ENCODE measurements at places on chromosomes 2 and 18.

GRCh38 chr2:107530046-107530445 lies 296.6 kb upstream of the RGPD4 start:
- DNase-seq: no peak

DNA sequence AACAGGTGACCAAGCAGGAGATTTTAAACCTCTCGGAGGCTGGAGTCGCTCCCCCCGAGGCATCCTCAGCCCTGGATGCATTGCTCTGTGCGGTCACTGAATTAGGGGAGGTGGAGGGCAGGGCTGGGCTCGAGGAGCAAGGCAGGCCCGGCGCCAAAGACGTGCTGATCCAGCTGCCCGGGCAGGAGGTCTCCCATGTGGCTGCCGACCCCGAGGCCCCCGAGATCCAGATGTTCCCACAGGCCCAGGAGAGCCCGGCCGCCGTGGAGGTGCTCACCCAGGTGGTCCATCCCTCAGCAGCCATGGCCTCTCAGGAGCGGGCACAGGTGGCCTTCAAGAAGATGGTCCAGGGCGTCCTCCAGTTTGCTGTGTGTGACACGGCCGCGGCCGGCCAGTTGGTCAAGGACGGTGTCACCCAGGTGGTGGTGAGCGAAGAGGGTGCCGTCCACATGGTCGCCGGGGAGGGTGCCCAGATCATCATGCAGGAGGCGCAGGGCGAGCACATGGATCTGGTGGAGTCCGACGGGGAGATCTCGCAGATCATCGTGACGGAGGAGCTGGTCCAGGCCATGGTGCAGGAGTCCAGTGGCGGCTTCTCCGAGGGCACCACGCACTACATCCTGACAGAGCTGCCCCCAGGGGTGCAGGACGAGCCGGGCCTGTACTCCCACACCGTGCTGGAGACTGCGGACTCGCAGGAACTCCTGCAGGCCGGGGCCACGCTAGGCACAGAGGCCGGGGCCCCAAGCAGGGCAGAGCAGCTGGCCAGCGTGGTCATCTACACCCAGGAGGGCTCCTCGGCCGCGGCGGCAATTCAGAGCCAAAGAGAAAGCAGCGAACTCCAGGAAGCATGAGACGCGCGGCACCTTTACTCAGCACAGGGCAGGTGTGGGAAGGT lies 145.1 kb downstream of the PTGR3 start:
- DNase-seq: no peak

GRCh38 chr2:239936838-239937581 lies 88.1 kb downstream of the NDUFA10 start:
- DNase-seq: no peak

- DNase-seq: no peak
Measured at GRCh38 chr2:200587007-200587616, 1.3 kb downstream of the AOX1 start.

DNA sequence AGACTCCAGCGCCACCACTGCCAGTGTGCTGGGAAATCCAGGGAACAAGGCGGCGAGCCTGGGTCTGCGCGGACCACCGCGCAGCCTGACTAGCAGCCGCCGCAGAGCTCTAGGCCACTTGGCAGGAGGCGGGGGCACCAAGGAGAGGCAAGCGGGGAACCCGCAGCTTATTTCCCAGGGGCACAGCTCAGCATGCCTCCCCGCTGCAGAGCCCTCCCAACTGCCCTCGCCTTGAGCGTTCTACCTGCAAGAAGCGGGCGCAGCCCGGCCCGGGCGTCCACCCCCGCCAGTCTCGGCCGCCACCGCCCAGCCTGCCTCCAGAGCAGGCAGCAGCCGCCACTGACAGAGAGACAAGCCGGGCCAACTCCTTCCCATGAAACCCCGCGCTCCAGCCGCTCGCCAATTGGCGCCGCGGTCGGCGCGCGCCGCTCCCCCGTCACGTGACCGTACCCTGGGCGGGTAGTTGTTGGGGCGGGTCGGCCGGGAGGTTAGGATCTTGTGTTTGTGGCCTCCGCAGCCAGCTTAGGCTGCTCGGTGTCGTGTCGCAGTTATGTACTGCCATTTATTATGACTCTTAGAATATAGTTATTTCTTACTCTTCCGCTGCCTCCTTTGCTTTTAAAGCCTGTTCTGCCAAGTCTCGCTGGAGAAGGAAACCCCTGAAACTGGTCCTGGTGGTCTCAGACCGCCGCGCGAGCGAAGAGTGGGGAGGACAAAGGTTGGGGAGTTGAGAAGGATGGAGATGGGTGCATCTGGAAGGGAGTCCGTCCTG lies at the start of gene LNPK:
TSS of gene LNPK (minus strand) at position 352 of the 772 bp plus-strand sequence. CDS start 6,683 bp downstream, outside the sequence.
- DNase-seq: peak; percentile 96

GRCh38 chr2:18423636-18424035 lies 136.8 kb downstream of the RDH14 start:
- no peak for DNase-seq

DNA sequence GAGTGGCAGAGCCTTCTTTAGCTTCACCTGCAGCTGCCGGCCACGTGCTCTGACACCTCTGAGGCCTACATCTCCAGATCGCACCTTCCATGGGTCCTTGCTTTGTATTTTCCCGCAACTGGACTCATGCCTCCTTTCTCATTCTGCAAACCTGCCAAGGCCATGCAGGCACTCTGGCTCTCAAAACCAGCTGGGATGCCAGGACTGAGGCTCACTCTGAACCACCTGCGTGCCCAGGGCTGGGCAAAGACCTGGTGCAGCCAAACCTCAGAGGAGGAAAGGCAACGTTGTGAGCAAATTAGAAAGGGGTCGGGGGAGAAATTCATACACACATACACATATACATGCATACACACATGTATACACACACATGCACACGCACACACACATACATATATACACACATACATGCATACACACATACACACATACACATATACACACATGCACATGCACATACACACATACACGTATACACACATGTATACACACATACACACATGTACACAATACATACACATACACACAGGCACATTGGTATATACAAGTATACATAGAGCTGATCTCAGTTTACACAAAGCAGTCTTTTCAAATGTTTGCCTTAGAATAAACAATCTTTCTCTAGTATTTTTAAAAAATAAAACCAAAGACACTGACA lies 125.2 kb downstream of the RTP5 start:
- DNase-seq: no peak

GRCh38 chr2:101297383-101297782 lies 11.1 kb downstream of the RNF149 start:
- DNase-seq: no peak

GRCh38 chr2:34892256-34892655 lies 1293.2 kb upstream of the FAM98A start:
- no peak for DNase-seq

- DNase-seq: no peak
Measured at GRCh38 chr18:79071503-79072210, 2.5 kb downstream of the ATP9B start.

GRCh38 chr18:26383454-26384270 lies 157.4 kb downstream of the TAF4B start:
- no peak for DNase-seq

DNA sequence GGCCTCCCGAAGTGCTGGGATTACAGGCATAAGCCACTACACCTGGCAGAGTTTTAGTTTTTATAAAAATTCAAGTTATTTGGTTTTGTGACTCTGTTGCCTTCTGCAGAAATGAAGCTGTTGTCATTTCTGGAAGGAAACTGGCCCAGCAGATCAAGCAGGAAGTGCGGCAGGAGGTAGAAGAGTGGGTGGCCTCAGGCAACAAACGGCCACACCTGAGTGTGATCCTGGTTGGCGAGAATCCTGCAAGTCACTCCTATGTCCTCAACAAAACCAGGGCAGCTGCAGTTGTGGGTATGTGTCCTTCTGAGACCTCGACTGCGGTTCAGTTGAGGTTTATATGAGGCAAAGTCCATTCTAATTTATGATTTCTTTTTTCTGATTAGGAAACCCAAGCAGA lies 7.2 kb downstream of the MTHFD2 start:
- no peak for DNase-seq

DNA sequence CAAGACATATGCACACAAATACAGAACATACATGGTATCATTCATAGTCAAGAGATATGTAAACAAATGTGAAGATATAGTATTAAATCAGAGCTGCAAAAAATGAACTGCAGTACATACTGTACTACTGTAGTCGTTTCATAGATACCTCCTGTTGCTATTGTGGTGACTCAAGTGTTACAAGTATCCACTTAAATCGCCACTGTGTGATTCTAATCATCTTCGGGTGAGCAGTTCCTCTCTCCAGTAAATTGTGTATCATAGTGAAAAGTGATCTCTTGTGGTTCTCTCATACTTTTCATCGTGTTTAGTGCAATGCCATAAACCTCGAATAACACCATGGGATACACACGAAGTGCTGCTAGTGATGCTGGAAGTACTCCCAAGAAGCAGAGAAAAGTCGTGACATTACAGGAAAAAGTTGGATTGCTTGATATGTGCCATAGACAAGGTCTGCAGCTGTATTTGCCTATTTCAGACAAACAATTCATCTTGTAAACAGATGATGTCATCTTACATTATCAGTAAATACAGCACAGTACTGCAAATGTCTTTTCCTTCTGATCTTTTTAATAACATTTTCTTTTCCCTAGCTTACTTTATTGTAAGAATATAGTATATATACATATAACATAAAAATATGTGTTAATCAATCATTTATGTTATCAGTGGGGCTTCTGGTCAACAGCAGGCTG lies 222.2 kb downstream of the BCL11A start:
- DNase-seq: no peak

GRCh38 chr18:26133652-26134051 lies at the start of gene PSMA8:
PSMA8 (plus strand) TSS chr18:26133869; CDS start chr18:26133966, 97 bp downstream.
- peak; percentile 54 for DNase-seq

DNA sequence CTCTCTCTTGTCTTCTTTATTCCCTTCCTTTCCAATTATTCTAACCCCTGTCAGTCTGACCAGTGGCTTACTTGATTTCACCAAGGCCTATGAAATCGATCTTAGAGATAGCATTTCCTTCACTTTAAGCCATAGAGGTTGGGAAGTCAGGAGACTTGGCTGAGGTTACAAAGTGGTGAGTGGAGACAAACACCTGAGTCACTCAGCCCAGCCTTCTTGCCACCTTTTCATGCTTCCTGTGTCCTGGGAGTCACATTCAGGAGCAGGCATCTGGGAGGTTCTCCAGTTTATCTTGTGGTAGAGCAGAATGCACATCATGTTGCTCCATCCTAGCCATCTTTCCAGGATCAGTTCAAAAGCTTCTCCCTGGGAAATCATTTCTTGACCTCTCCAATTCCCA lies 59.1 kb downstream of the VSNL1 start:
- no peak for DNase-seq

DNA sequence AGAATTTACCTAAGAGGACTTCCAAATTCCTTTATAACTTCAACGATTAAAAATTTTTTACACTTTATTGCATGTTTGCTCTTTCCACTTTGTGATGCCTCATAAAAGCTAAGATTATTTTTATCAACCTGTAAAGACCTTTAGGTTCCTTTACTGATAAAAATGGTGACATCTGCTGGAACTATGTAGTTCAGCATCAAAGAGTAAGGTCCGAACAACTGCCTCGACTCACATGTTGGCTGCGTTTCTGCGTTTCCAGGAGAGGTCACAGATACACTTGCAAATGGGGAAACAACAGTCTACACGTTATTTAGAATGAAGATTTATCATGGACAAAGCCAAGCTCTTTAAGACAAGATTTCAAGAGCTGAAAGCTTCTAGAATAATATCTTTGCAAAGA lies 18.8 kb upstream of the TMX3 start:
- DNase-seq: no peak

- DNase-seq: peak; percentile 58
Measured at GRCh38 chr2:129757915-129758783, 221.3 kb upstream of the RAB6C start.

- no peak for DNase-seq
Measured at GRCh38 chr18:80006724-80007123, 18.4 kb upstream of the TXNL4A start.

GRCh38 chr2:30894498-30895119 lies 87.4 kb upstream of the CAPN13 start:
- no peak for DNase-seq

- DNase-seq: no peak
Measured at GRCh38 chr2:113829270-113829669, 60.6 kb upstream of the ACTR3 start.

DNA sequence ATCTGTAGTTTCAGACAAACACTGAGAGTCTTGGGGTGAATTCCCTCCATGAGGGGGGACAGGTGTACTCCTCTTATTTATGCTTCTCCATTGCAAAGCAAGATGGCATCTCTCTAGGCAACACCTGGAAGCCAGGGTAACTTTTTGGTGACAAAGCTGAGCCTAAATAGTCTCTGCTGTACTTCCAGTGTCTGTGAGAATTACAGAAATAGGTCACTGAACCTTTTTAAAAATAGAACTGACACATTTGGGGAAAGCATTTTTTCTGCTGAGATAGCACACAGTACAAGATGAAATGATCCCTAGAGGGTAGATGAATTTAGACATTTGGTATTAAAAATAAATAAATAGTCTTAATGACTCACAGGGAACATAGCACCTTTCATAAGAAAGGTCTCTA lies 71.7 kb upstream of the SP3 start:
- DNase-seq: no peak

DNA sequence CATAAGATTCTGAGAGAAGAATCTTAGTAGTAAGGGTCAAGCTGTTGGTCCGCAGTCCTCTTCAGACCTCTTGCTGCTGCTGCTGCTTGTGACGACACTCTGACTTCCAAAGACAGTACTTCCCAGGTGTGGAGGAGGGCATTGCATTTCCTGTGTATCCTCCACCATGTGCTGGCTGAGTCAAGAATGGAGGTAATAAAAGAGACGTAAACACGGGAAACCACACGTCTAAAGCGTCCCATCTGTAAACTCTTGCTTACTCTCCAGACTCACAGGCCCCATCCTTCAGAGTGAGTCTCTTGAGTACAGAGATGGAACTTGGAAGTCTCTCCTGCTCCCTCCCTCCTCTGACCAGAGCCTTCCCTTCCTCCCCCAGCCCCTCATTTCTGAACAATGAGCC lies 25.6 kb downstream of the KLHL29 start:
- DNase-seq: no peak

DNA sequence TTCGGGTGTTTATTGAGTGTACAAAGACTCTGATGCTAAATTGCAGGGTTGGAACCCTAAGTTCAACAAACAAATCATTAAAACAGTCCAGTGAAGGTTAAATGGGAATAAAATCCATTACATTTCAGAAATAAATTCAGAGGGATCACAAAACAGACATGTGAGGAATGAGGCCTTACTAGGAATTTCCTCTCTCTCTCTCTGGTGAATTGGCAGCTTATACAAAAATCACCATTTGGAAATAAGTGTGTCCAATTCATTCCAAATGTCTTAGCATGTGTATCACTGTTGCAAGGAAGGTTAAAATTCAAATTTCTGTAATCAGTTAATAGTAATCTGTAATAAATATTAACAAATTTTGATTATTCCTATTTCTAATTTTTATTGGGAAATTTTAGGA lies 228.6 kb upstream of the PXDN start:
- DNase-seq: no peak

- no peak for DNase-seq
Measured at GRCh38 chr2:98479371-98479770, 34.7 kb downstream of the INPP4A start.

- no peak for DNase-seq
Measured at GRCh38 chr2:96534141-96534540, 2.4 kb upstream of the ARID5A start.

GRCh38 chr2:189046320-189046719 lies 72.1 kb downstream of the COL3A1 start:
- no peak for DNase-seq
